Activated naive CD8-positive, alpha-beta T cell treated with anti-CD3 and anti-CD28 coated beads for 36 hours (primary cell): ENCODE measurements at places on chromosomes 4 and X. TPM values are rescaled to one million over a fixed set of nuclear protein-coding genes. Genes with fewer than 3 reads are reported as not detected.

DNA sequence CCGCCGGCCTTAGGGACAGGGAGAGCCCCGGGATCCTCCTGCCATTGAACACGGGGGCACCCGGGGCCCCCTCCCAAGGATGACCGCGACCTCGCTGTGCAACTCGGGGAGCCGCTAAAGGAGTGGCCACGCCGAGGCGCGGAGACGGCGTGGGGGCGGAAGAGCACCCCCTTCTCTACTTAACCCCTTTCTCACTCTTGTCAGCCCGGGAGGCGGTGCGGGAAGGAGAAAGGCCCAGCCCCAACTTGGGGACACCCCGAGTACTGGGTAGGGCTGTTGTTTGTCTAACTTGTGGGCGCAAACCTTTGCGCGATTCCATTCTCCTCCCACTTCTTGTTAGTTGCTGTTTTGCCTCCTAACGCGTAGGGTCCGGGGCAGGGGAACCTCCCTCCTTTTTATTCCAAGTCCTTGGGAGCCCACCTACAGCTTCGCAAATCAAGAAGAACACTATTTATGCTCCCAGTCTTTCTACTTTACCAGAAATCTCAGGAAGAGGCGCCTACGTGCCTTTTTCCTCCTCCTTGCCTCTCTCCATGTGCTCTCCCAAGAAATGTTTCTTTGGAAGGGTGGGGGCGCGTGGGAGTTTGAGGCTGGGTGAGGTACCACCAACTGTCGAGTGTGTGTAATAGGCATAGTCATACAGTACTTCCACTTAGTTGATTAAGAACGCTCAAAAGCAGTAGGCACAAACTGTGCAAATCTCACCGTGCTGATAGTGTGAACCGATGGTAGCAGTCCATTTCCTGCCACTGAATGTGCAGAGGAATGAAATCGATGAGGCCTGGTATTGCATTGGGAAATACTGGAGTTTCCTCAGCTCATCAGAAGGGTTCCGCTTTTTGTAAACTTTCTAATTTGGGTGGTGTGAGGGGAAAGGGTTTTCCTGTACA, 813 bp downstream of the DIAPH2 start:
- DNase-seq: peak; percentile 42

DNA sequence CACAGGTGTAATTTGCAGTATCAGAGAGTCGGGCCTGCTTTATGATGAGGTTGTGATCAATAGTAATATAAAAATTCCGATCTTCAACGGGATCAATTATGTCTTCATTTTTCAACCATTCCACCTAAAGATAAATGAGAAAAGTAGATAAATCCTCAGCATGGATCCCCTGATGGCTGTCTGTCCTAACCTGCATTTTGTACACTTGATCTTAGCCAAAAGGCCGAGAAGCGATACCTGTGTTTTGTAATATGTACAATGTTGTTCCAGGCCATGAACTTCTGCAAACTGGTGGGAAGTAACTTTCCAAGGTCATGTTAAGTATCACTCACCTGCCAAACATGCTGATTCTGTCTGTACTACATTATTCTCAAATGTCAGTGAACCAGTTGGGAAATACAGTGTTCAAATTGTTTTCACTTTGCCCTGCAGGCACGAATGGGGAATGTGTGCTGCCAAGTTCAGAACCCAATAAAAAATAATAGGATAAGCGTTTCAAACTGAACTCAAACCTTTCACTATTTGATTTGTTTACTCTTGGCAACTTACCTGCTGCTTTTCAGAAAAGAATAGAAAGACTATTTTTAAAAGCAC, 298.1 kb downstream of the UNC5C start:
- no peak for DNase-seq

DNA sequence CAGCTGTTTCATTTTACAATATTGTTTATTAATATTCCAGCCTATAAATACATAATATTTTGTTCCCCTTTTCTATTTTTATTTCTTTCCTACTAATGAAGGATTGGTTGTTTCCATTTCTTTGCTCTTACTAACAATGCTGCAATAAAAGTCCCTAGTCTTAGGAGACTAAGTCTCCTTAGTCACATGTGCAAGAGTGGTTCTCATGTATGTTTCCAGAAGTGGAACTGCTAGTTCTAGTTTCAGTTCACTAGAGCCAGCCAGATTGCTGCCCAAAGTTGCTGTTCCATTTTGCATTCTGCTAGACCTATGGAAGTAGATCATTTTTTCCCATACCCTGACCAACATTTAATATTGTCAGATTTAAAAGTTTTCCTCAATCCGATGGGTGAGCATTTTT, 44.3 kb downstream of the CNGA1 start:
- DNase-seq: no peak

SPP1 gene
- 0.32 TPM for total RNA-seq

CYP4V2 gene
- total RNA-seq: 6.9 TPM

STOX2 gene
- not detected for total RNA-seq

C4orf54 gene
- total RNA-seq: not detected
